Activated naive CD8-positive, alpha-beta T cell treated with anti-CD3 and anti-CD28 coated beads, Interleukin-2, amount 10 ng/mL, durations not matched to agents 7 days and 5 days (primary cell): ENCODE measurements at places on chromosomes 4 and X.

DNA sequence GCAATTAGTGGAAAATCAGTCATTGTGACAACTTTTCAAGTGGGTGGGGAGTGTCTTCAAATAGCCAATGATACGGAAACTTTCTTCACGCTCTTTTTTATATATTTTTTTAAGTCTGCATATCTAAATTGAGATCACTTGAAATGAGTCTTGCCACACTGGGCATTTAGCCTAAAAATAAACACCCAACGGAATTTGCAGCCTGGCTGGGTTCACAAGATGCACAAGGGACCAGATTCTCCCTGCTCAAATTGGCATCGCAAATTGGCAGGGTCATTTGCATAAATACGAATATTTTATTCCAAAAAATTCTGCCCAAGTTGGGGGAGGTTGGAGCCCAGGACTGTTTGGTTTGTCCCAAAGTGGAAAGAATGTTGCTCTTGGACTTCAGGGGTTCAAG lies 87.6 kb downstream of the LIMCH1 start:
- H3K4me3 ChIP-seq = no peak overlapping the region
- no peaks in the 10 kb centered on the region for H3K27me3 ChIP-seq
- no peaks in the 10 kb centered on the region for H3K4me1 ChIP-seq
- no peak overlapping the region for H3K27ac ChIP-seq
- DNase-seq = no peak

DNA sequence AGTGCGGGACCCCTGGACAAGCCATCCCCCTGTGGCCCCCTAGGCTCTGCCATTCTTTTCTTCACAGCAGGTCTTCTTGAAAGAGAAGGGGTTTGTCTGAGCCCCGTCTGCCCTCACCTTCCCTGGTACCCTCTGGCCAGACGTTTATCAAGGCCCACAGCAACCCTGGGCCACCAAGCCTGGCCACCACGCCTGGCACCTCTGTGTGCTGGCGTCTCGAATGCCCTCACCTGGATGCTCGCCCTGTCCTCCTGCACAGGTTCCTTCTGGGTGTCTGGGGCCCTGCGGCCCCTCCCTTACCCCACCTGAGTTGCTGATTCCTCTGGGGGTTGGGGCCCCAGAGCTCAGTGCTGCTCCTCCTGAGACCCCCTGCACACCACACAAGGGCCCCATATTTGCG lies 25.1 kb downstream of the ADRA2C start:
- no peaks in the 10 kb centered on the region for H3K36me3 ChIP-seq
- no peak for DNase-seq
- no peak overlapping the region for H3K4me3 ChIP-seq
- H3K27ac ChIP-seq = no peak overlapping the region
- H3K4me1 ChIP-seq = no peaks in the 10 kb centered on the region

DNA sequence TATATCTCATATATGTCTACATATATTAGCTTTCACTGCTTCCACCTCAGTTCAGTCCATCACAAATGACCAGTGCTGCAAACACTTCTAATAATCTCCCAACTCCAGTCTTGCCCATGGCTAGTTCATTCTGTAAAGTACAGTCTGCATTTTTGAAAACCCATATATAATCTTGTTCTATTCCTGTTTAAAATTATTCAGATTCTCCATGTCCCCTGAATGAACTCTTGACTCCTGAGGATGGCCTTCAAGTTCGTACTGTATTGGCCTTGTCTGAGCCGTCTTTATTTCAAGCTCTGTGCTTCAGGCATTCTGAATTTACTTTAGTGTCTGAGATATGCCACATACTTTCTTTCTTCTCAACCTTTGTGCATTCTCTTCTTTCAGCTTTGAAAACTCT lies 84.7 kb downstream of the PTPN13 start:
- H3K4me3 ChIP-seq = no peak overlapping the region
- no peaks in the 10 kb centered on the region for H3K27me3 ChIP-seq
- no peaks in the 10 kb centered on the region for H3K36me3 ChIP-seq
- DNase-seq = no peak
- H3K27ac ChIP-seq = no peak overlapping the region
- no peaks in the 10 kb centered on the region for H3K4me1 ChIP-seq

- H3K27me3 ChIP-seq = no peaks in the 10 kb centered on the region
- H3K36me3 ChIP-seq = no peaks in the 10 kb centered on the region
- H3K27ac ChIP-seq = no peak overlapping the region
- H3K4me1 ChIP-seq = no peaks in the 10 kb centered on the region
- no peak overlapping the region for H3K4me3 ChIP-seq
- DNase-seq = no peak
These were observed 1111.2 kb upstream of the ADGRL3 start for GRCh38 chr4:60088807-60089486.

- no peak overlapping the region for H3K4me3 ChIP-seq
- no peaks in the 10 kb centered on the region for H3K27me3 ChIP-seq
- H3K4me1 ChIP-seq = no peaks in the 10 kb centered on the region
- no peak for DNase-seq
- H3K36me3 ChIP-seq = no peaks in the 10 kb centered on the region
These were observed 826.2 kb downstream of the TECRL start for GRCh38 chr4:63583007-63583406.

- no peak for DNase-seq
- H3K4me3 ChIP-seq = no peak overlapping the region
- H3K27me3 ChIP-seq = peaks cover 8% of the 10 kb centered on the region
- H3K27ac ChIP-seq = no peak overlapping the region
These were observed 163.2 kb downstream of the FRAS1 start for GRCh38 chr4:78220283-78220682.

DNA sequence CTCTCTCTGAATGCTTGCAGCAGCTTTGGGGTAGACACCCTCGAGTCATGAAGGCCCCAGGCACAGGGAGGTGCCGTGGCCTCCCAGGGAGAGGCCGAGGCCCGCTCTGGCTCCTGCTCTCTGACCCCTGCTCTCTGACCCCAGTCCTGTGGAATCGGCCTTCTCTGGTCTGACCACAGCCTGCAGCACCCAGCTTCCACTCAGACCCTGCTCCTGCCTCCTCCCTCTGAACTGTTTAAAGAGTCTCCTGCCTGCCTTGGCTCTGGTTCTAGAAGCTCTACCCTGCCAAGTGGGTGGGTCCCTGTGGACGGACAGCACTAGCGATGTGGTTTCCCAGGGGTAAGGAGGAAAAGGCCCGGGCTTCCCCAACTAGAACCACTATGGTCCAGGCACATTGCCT lies 78.2 kb upstream of the TMEM150C start:
- no peaks in the 10 kb centered on the region for H3K36me3 ChIP-seq
- H3K4me3 ChIP-seq = no peak overlapping the region
- no peak overlapping the region for H3K27ac ChIP-seq
- DNase-seq = no peak
- peaks cover 4% of the 10 kb centered on the region for H3K4me1 ChIP-seq

- H3K27me3 ChIP-seq = peaks cover 3% of the 10 kb centered on the region
- no peak overlapping the region for H3K27ac ChIP-seq
- DNase-seq = no peak
- no peak overlapping the region for H3K4me3 ChIP-seq
- no peaks in the 10 kb centered on the region for H3K4me1 ChIP-seq
These were observed 137.3 kb upstream of the FTHL17 start for GRCh38 chrX:31209005-31209628.

- H3K27ac ChIP-seq = no peak overlapping the region
- H3K4me1 ChIP-seq = no peaks in the 10 kb centered on the region
- H3K27me3 ChIP-seq = no peaks in the 10 kb centered on the region
- H3K4me3 ChIP-seq = no peak overlapping the region
- H3K36me3 ChIP-seq = no peaks in the 10 kb centered on the region
These were observed 293.1 kb downstream of the TENM3 start for GRCh38 chr4:182536221-182536811.

DNA sequence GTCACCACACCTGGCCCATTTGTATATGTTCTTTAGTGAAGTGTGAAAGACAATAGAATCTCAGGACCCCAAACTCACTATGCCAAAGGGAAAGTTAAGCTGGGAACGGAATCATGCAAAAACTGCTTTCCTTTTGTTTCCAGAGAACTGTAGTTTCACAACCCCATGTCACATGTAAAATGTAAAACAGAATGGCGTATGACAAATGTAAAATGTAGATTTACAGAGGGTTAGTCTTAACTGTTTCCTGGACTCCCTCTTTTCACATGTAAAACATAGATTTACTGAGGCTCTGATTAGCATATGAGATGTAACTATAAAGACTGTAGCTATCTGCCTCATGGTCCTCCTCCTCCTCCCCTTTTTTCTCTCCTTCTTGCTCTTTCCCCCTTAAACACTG lies 66.3 kb downstream of the ABLIM2 start:
- no peak overlapping the region for H3K27ac ChIP-seq
- H3K36me3 ChIP-seq = no peaks in the 10 kb centered on the region

GRCh38 chr4:174252412-174252811 lies 31.1 kb downstream of the FBXO8 start:
- H3K27ac ChIP-seq = no peak overlapping the region
- no peak overlapping the region for H3K4me3 ChIP-seq
- H3K4me1 ChIP-seq = peaks cover 7% of the 10 kb centered on the region
- peaks cover 1% of the 10 kb centered on the region for H3K36me3 ChIP-seq

DNA sequence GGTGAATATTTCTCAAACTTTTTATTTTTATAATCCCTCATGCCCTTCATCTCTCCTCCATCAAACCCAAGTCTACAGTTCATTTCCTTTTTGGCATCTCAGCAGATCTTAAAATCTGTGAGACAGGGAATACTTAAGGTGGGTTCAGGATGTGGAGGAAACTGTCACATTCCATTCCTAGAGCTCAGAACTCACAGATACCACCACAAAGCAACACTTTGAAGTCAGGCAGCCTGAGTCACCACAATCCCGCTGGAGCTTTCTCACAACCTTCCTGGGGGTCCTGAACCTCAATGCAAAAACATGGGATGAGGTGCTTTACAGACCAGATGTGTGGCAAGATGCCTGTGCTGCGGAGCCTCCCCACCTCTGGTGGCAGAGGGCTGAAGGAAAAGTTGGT lies 63.2 kb downstream of the HHIP start:
- no peak overlapping the region for H3K27ac ChIP-seq
- no peaks in the 10 kb centered on the region for H3K4me1 ChIP-seq
- H3K27me3 ChIP-seq = no peaks in the 10 kb centered on the region
- no peak for DNase-seq

- H3K4me1 ChIP-seq = no peaks in the 10 kb centered on the region
- H3K27me3 ChIP-seq = no peaks in the 10 kb centered on the region
- H3K4me3 ChIP-seq = no peak overlapping the region
- no peak overlapping the region for H3K27ac ChIP-seq
- DNase-seq = no peak
- no peaks in the 10 kb centered on the region for H3K36me3 ChIP-seq
These were observed 92.8 kb downstream of the AMELX start for GRCh38 chrX:11386001-11386523.

- no peak overlapping the region for H3K4me3 ChIP-seq
- H3K4me1 ChIP-seq = peaks cover 5% of the 10 kb centered on the region
- H3K36me3 ChIP-seq = no peaks in the 10 kb centered on the region
- peaks cover 6% of the 10 kb centered on the region for H3K27me3 ChIP-seq
- no peak for DNase-seq
These were observed 83.0 kb downstream of the MAMLD1 start for GRCh38 chrX:150446151-150446550.

DNA sequence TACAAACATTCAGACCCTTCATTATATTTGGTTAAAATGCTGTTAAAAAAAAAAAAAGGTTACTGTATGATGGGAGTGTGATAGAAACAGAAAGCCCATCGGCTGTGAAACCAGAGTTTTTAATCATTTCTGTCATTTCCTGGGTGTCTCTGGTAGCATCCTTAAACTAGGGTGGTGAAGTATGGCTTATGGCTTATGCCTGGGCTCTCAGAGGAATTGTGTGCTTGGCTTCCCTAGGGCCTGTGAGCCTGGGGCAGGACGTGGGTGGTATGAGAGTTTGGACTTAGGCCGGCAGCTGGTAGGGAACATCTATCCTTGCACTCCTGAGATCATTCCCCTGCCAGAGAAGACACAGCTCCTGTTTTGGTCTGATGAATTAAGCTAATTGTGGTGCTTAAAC lies 52.2 kb downstream of the DCUN1D4 start:
- no peak for DNase-seq
- peaks cover 12% of the 10 kb centered on the region for H3K36me3 ChIP-seq
- no peak overlapping the region for H3K4me3 ChIP-seq

GRCh38 chr4:88818631-88819470 lies 121.2 kb upstream of the NAP1L5 start:
- peaks cover 8% of the 10 kb centered on the region for H3K27me3 ChIP-seq
- peaks cover 28% of the 10 kb centered on the region for H3K4me1 ChIP-seq
- H3K36me3 ChIP-seq = peaks cover 2% of the 10 kb centered on the region
- DNase-seq = no peak

- no peak overlapping the region for H3K27ac ChIP-seq
- no peak for DNase-seq
- H3K36me3 ChIP-seq = no peaks in the 10 kb centered on the region
- H3K27me3 ChIP-seq = peaks cover 2% of the 10 kb centered on the region
These were observed 12.9 kb upstream of the HSFX1 start for GRCh38 chrX:149760965-149761364.

DNA sequence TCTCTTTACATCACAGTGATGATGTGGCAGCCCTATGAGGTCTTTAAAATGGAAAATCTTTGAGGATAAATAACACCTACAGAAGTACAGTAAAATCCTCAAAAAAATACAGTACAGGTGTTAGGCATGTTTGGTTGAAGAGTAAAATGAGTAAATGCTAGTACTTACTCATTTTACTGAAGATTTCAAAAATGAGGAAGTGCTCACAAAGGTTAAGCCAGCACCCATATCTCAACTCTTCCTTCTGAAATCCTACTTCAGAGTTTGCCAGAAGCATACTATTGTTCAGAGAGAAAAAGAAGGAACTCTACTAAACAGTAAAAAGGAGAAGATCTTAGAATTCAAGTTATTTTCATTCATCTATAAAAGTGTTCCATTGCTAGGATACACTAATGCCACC lies 130.9 kb downstream of the CBR4 start:
- H3K27me3 ChIP-seq = peaks cover 68% of the 10 kb centered on the region
- H3K4me3 ChIP-seq = no peak overlapping the region
- H3K4me1 ChIP-seq = peaks cover 4% of the 10 kb centered on the region
- H3K36me3 ChIP-seq = no peaks in the 10 kb centered on the region

- H3K27ac ChIP-seq = no peak overlapping the region
- no peaks in the 10 kb centered on the region for H3K4me1 ChIP-seq
- no peak overlapping the region for H3K4me3 ChIP-seq
- H3K36me3 ChIP-seq = no peaks in the 10 kb centered on the region
These were observed 119.2 kb downstream of the SMARCA1 start for GRCh38 chrX:129403974-129404669.
